Pons (tissue), 1 donor: ENCODE measurements at places on chromosomes 16 and 17.

DNA sequence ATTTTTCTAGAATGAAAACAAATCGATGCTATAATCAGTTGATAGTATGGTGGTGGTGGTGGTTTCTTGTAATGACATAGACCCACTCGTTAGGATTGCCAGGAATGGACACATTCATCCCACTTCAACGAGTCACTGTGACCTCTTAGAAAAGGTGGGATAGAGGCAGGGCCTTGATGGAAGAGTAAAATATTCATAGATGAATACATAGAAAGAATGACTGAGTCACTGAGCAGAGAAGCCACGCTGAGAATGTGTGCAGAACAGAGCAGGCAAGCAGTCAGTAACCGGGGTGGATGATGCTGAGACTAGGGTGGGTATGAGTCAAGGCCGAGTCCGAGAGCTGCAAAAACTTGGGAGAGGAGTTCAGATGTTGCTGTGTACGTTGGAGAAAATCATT lies 129.9 kb downstream of the PITPNC1 start:
- DNase-seq: no peak

DNA sequence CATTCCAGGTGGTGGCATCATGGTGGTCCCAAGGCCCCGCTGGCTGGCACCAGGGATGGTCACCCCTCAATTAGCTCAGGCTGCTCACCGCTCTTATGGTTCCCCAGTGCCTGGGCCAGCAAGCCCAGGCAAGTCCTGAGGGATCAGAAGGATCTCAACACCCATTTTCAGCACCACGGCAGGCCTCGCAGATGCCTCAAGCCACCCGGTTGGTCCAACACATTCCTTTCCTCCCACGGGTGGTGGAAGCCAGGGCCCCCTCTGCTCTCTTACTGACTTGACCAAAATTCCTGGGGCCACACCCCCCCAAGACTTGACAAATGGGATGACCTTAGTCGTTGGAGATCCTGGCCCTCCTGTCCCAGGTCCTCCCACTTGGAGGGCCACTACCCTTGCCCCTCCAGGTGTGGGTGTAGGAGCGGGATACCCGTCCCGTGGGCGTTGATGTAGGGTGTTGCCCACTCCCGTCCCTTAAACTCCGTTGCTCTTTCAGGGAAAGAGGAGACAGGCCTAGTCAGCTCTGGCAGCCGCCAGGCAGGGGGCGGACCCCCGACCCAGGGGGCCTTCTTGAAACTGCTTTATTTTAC lies 5.9 kb downstream of the ZNF205 start:
- DNase-seq: no peak

- no peak for DNase-seq
Observed at GRCh38 chr16:85113168-85113733, 979 bp upstream of the CIBAR2 start.

DNA sequence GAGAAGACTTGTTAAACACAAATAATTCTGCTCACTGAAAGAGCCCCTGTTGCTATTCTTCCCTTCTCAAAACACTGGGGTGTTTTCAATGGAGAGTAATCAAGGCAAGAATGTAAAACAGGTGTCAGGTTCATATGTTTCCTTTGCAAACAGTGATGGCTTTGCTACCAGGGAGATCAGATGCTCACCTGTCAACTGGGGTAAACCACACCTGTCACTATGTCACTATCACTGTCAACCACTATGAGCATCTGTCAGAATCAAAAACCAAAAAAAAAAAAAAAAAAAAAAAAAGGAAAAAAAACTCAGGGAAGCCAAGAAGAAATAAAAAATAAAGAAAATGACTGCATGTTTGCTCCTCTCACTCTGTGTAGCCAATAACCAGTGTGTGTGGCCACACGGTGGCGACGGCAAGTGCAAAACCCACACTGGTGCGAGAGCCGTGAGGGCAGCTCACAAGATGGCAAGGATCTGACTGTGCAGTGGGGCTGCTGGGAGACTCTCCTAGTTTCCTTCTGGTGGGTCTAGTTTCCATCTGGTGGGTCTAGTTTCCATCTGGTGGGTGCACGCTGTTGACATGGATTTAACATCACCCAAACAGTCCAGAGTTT lies 22.7 kb downstream of the USP22 start:
- DNase-seq: no peak

DNA sequence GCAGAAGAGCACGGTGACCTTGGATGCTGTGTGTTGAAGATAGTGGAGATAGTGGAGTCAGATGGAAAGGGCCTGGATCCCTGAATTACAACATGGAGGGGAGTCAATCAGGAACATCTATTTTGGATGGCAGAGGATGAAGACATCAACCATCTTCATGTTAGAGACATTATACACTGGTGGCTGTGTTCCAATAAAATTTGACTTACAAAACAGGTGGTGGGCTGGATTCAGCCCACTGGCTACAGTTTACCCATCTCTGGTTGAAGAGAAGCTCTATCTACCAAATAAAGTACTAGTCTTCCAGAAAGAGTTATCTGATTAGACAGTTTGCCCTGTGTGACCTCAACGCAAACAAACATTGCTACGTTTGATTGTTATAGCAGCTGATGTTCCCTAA lies 247.2 kb downstream of the XYLT1 start:
- no peak for DNase-seq

DNA sequence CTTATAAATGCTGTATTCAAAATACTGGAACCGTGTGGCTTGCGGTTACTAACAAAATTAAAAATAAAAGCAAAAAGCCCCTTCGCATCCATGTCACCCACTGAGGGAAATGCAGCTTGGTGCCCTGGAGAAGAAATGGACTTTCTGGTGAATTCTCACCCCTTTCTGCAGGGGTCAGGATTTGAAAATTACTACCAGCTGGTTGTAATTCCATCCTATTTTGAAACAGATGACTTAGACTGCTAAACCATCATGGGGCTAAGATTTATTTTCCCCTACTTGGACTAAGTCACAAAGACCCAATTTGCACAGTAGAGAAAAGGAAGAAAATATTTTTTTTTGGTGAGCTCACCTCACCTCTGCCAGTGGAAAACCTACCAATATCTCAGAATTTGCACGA lies 111.4 kb upstream of the MYOCD start:
- DNase-seq: no peak

GRCh38 chr16:2692251-2692947 lies 10.1 kb downstream of the KCTD5 start:
- peak; percentile 96 for DNase-seq

DNA sequence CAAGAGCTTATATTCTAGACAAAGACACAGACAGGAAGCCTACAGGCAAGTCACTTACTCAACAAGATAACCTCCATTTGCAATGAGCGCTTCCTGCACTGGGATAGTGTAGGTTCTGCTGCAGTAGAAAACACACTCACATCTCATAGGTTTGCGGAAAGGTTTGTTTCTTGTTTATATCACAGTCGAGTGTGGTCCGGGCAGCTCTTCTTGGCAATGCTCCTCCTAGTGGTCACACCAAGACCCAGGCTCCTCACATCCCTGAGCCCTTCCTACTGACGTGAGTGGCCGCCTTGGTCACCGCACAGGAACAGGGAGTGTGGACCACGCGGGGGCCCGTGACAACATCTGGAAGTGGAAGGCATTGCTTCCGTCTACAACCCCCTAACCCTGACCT lies 48.0 kb upstream of the RBFOX3 start:
- DNase-seq: peak; percentile 0

GRCh38 chr16:10641953-10642949 lies 52.5 kb downstream of the TEKT5 start:
- no peak for DNase-seq

DNA sequence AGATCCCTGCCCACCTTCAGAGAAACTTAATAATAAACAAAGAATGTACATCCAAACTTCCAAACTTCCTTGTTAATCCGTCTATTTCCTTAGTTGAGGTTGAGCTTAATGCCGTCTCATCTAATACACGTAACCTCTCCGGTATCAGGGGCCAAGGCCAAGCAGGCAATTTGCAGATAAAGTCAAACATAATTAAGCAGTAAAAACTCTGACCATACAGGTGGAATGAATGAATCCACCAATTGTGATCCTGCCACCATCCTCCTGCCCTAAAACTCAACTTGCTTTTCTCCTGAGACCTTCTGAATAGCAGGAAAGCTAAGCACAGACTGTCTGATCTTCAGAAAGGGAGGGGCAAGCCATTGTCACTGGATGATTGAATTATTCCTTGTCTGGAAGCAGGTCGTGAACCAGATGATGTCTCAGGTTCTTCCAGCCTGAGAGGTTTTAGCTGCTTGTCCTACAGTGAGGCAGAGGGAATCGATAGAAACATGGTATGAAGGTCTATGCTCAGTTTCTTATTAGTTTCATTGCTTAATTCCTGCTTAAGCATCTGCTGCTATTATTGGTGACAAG lies 1111.8 kb upstream of the EEF2KMT start:
- no peak for DNase-seq

- DNase-seq: no peak
Observed at GRCh38 chr17:36885771-36886377, 51.4 kb upstream of the LHX1 start.

GRCh38 chr17:28612936-28613872 lies 781 bp downstream of the RSKR start:
- peak; percentile 58 for DNase-seq

GRCh38 chr17:14305785-14306496 lies 5.1 kb downstream of the HS3ST3B1 start:
- DNase-seq: no peak

DNA sequence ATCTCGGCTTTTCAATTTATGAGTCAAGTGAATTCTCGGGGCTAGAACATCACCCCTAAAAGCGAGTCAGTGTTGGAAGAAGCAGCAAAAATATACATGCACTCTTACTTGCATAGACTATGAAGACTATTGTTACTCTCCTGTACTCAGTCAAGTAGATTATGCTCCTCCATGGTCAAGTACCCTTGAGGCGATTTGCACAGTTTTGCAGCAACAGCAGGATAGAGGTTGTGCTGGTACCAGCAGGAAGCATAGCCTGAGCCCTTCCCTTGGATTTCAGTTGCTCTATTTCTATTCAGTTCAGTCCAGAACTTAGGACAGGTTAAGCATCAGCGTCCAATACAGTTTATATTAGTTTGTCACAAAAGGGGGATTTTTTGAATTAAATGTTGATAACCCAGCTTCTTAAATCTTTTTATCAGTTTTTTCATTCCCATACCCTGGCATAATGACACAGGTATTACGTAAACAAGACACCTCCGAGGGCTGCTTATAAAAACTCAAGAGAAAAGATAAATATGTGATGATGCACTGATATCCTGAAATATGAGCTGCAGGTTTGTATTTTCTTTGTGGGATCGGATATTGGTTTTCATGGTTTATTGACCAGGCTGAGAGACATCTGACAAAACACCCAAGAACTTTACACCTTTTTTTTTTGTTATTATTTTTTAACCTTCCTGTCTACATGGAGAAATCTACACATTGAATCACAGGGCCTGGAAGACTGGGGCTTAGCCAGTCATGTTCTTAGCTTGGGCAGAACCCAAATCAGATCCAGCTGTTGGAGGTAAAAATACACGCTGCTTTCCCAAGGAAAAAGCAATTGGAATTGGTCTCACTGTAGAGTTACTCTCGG lies 144.1 kb downstream of the PITPNC1 start:
- no peak for DNase-seq

DNA sequence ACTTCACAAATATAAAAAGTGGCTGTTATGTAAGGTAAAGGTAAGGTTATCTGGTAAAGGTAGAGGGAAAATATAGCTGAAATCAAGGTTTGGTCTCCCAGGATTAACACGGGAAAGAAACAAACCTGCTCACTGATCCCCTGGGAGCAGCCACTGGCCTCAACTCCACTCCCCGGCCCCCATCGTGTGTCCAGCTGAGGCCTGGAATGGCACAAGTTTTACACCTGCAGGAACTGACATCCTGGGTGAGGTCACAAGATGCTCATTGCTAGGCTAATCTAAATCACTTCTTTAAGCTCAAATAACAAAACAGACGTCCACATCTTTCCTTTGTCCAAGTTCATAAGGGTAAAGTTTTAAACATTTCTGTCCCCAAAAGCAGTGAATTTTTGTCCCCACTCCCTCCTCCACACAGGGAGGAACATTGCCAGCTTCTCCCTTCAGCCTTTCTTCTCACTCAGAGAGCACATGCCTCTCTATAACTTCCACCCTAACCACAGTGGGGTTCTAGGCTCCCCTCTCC lies 46.3 kb downstream of the ERN1 start:
- DNase-seq: no peak

DNA sequence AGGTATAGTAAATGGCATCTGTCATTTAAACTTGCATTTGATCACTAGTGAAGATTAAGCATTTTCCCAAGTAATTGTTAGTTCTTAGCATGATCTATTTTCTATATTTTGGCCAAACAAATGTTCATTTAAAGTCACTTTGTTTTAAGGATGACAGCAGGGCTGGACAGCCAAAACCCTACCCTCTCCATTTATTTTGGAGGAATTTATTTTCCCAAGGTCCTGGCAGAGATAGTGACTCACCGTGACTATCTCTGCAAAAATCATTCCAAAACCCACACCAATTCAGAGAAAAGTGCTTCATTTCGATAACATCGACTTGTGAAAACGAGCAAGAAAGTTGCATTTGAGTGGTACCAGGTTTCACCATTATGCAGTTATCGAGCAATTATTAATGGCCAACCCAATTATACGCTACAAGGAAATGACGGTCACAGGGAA lies 665 bp upstream of the AKAP1 start:
- no peak for DNase-seq

DNA sequence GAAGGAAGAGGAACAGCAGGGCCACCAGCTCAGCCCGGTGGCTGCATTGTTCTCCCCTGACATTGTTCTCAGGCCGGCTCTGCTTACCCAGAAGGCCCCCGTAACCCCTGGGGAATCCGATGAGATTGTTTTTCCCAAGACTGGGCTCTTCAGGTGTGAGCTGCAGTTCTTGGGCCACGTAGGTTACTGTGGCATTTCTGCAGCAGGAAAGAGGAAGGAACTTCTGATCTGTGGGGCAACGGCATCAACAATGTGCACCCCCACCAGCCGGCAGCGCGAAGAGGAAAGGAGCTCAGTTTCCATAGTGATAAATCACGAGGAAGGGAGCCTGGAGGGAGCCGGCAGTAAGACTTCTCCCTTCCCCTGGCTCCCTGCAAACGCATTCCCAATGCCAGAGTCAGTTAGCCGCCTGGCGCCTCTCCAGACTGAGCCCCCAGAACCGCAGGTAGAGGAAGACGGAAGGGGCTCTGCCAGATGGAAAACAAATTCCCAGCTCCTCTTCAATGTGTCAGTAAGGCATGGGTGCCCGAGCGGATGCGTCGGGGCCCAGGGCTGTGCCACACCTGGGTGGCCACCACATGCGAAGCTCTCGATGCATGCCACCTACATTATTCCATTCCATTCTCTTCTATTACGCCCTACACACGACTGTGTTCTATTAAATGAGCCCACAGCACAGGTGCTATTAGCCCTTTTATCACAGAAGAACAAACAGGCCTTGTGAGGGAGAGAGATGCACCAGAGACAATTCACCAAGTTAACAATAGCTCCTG lies 21.5 kb upstream of the PECAM1 start:
- DNase-seq: peak; percentile 58
